NCI-H1105 (cell line): ENCODE measurements at places on chromosomes 7 and 10.

GRCh38 chr10:80552151-80552646 is 14.5 kb downstream of the SH2D4B start:
- no peak for DNase-seq

- no peak for DNase-seq
These were observed 1584.4 kb upstream of the LRRTM3 start for GRCh38 chr10:65341323-65341925.

- no peak for DNase-seq
These were observed 167.3 kb upstream of the KLF14 start for GRCh38 chr7:130901209-130901783.

GRCh38 chr7:158396982-158397862 is 190.4 kb downstream of the PTPRN2 start:
- no peak for DNase-seq

DNA sequence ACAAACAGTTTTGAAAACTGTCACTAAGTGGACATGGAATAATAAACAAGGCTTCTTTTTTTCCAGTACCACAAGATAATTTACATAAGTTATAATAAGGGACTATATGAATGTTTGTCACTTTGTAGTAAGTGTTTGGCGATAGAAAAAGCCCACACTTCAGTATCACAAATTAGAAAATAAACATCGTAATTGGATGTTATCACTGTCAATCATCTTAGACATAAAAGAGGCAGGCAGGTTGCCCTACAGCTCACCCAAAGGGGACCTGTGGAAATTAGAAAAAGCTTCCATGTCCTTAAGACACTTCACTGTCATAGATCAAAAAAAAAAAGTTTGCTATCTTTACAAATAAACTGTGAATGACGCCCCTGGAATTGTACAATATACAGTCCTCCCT is 3.6 kb upstream of the NOC3L start:
- no peak for DNase-seq

- no peak for DNase-seq
These were observed 20.3 kb upstream of the PPIA start for GRCh38 chr7:44776211-44776610.

DNA sequence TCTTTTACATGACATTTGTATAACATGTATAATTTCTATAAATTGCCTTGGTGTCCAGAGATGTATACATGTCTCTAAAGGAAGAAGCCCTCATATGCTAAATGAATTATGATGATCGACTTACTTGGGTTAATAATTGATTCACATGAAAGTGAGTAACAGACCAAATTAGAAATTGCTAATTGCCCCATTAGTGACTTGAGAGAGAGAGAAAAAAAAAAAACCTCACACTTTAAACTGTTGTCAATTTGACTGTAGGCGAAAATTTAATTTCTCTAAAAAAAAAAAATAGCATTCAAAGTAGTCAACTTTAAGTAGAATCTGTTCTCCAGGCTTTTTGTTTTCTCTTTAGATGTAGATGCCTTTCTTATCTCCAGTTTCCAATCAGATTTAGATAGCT is 383.3 kb downstream of the SH2D4B start:
- DNase-seq = no peak

- no peak for DNase-seq
These were observed 196.2 kb downstream of the PTN start for GRCh38 chr7:137147338-137147720.

DNA sequence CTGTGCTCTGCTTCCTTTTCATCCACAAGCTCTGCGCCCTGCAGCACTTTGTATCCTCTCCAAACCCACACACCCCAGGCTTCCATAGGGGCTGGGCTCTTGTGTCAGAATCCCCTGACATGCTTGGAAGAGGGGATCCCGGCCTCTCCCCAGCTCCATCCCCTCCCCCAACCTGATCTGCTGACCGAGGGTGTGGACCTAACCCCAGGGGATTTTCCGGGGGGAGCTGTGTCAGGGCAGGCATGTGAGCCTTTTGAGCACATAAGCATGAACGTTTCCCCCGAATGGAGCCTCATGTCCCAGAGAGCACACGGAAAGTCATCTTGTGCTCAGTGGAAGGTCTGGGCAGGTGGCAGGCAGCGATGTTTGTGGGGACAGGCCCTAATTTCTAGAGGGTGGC is 17.7 kb downstream of the GPR26 start:
- DNase-seq = no peak

GRCh38 chr7:29342761-29343160 is 148.2 kb downstream of the CHN2 start:
- no peak for DNase-seq

- DNase-seq = no peak
These were observed 148.4 kb downstream of the CPEB3 start for GRCh38 chr10:92142512-92142911.

- DNase-seq = no peak
These were observed 13.4 kb downstream of the MBL2 start for GRCh38 chr10:52759154-52759553.

DNA sequence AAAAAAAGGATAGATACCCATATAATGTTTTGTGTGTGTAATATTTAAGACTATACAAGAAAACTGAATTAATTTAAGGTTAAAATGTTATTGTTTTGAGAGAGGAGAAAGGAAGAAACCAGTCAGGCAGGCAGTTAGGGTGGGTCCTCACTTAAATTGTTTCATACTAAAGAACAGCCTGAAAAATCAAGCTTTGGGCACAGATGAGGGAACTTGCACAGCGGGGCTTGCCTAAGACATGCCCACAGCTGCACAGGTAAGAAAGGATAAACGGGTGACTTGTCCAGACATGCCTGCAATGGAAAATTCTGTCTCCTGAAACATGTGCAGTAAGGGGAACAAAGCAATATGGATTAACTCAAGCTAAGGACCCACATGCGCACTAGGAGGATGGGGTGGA is 158.4 kb downstream of the BBS9 start:
- DNase-seq = no peak

- no peak for DNase-seq
These were observed 35.7 kb downstream of the NAPEPLD start for GRCh38 chr7:103113164-103113563.

DNA sequence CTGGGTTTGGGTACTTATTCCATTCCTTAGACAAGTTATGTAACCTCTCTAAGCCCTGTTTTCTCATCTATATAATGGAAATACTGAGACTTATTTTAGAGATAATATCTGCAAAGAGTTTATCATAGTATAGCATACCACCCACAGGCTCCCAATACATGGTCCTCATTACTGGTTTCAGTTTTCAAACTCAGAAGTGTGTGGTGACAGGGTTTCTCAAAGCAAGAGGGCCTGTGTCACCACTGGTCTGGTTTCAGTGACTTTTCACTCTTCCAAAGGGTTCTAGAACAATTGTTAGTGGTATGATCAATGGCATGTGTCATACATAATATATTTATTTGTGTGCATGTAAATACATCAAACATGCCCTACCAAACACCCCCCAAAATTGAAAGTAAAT is 89.2 kb upstream of the BMPER start:
- no peak for DNase-seq

- no peak for DNase-seq
These were observed 237.3 kb downstream of the ZMYND11 start for GRCh38 chr10:372566-372965.

- DNase-seq = no peak
These were observed 81.1 kb upstream of the SAMD8 start for GRCh38 chr10:75030371-75030770.

GRCh38 chr7:30996883-30997282 is 33.1 kb downstream of the GHRHR start:
- DNase-seq = no peak

DNA sequence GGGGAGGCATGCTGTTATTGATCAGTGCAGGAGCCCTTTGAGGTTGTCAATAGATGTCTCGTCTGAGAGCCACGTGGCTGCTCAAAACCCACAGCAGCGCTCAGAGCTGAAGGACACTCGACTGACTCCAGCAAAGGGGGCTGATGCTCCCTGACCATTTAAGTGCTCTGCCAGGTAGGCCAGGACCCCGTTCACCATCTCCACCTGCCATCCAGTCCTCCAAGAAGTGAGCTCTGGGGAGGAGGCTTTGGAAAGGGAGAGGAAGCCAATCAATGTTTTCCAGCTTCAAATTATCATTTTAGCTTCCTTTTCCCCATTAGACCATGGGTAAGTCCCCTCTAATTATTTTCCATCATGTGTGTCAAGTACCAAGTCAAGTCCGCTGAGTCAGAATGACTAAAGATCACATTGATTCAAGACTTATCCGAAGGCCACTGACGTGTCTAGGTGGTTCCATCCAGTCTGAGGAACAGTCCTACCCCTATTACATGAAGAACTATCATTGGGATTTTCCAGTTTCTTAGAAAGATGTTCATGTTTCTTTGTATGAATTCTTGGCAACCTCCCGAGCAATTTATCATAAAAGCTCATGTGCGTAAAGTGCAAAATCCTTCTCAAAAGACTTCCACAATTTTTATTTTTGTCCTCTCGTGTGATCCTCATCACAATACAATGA is 302.6 kb upstream of the LYZL1 start:
- DNase-seq = no peak

DNA sequence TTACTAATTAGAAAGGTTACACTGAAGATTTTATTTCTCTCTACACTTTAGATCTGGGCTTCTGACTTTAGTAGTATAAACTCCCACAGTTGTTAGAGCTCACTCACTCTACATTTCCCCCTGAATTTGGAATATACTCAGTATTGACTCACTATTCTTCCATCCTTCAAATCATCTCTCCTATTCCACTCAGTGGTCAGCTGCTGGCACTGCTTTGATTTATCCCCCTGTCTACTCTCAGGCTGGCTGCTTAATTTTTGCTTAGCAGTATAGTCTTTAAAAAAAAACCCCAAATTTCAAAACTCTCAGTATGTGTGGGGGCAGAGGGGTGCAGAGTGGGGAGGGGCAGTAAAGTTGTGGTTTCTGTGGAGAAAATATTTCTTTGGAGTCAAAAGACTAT is 68.9 kb downstream of the CDK6 start:
- DNase-seq = no peak

DNA sequence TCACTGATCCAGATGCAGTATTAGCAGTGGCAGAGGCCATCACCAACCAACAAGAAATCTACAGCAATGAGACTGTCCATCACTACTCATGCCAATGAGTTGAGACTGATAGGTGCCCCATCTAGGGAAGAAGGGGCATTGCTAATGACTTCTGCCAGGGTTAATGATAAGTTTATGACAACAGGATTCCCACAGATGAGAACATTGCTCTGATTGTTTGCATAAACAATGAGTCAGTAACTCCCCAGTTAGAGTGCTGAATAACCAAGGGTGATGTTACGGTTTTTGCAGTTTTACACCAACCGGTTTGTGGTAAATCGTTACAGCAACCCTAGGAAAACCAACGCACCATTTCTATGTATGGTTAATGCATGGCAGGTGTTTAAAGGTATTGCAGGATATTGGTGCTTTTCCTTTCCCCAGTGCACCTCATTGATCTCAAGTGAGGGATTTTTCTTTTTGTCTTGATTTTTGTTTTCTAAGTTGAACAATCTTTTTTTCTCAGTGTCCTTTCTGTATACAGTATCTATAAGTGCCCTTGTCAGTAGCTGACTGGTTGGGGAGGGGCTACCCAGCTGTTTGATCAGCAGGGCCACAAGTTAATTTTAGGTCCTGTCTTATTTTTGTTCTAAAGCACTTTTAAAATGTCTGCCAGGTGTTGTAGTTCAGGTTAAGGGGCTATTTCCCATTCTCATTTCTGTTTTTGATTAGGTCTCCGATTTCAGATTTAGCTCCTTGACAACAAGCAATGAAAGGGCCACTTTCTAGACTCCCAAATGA is 3.9 kb upstream of the CSGALNACT2 start:
- no peak for DNase-seq

GRCh38 chr10:101778781-101779543 is 3.0 kb upstream of the FGF8 start:
- no peak for DNase-seq

DNA sequence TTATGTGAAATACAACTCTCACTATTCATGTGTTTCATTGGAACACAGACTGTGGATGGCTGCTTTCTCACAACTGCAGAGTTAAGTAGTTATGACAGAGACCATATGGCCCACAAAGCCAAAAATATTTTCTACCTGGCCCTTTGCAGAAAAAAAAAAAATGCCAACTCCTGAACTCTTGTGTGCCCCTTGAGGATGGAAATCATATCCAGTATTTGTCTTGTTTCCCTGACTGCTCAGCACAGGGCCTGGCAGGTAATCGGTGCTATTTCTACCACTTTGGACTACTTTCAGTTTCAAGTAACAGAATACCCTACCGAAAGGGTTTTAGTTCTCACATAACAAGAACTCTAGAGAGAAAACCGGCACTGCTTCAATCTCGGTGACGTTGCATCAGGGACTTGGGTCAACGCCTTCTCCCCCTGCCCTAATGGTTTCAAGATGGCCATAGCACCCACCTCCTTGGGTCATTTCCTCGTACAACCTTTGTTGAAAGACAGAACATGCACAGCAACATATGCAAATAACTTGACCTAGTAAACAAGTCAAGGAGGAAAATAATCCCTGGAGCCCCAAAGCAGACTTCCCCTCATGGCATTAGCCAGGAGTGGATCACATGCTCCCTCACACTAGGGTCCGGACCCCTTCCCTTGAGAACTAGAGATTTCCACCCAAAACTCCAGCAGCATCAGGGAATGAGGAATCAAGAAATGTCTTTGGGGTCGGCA is 11.8 kb upstream of the GPNMB start:
- no peak for DNase-seq

- no peak for DNase-seq
These were observed 417.0 kb upstream of the FOXK1 start for GRCh38 chr7:4265066-4265465.

- no peak for DNase-seq
These were observed 678 bp upstream of the EIF4H start for GRCh38 chr7:74173491-74173865.

GRCh38 chr10:29151005-29151404 is 137.9 kb upstream of the LYZL1 start:
- DNase-seq = no peak

DNA sequence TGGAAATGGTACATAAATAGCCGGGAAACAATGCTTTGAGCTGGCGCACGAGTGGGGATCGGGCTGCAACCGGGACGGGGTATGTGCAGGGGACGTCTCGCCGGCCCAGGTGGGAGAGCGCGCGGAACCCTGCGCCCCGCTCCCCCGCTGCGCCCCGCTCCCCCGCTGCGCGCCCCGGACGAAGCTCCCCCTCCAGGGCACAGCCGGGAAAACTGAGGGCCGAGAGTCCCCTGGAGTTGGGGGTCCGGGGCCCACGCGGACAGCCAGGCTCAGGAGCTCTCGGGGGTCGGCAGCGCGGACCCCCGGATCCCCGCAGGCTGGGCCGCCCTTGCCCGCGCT is 514 bp downstream of the RADIL start:
- DNase-seq = no peak

DNA sequence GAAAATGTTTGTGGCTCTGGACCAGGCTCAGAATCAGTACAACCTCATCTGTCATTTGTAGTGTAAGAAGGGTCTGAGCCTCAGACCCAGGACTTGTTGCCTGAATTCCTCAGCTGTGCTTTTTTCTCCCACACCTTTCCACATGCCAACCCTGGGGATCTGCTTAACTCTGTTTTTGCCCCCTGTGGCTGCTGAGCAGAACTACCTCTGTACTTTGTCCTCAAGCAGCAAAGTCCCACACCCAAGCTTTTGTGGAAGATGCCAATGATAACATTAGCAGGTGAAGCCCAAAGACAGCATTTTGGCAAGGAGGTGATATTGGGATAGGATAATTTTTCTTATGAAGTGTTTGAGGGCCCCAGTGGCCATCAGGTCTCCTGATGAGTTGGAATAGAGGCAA is 5.8 kb upstream of the CYP2C18 start:
- DNase-seq = no peak
